ENCODE measurements at places on chromosomes 2 and 18.

GRCh38 chr18:45562567-45563479 lies 52.5 kb upstream of the SLC14A2 start:
- no peak for DNase-seq

DNA sequence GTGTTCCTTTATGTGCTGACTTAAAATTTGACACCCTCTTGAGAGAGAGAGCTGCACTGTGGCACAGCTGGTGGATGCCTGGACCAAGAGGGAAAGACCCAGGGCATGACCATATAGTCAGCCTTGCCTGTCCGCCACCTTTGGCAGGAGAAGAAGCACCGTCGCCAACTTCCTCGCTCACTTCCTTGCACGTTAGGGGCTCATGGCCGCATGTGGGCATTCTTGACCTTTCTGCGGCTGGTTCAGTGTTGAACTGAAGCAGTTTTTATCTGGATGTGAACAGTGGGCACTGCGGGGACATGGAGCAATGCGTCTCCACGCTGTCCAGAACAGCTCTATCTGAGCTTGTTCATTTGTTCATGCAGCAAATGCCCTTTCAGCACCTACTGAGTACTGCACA lies 66.9 kb downstream of the TRAPPC12 start:
- no peak for DNase-seq

- no peak for DNase-seq
Measured at GRCh38 chr18:35276267-35276666, 13.8 kb downstream of the ZSCAN30 start.

GRCh38 chr2:131104487-131105155 lies 515 bp upstream of the PLEKHB2 start:
- peak; percentile 80 for DNase-seq

GRCh38 chr18:12839057-12839525 lies 44.9 kb downstream of the PTPN2 start:
- no peak for DNase-seq

GRCh38 chr18:44729631-44730101 lies 49.0 kb downstream of the SETBP1 start:
- DNase-seq, result peak; percentile 93

DNA sequence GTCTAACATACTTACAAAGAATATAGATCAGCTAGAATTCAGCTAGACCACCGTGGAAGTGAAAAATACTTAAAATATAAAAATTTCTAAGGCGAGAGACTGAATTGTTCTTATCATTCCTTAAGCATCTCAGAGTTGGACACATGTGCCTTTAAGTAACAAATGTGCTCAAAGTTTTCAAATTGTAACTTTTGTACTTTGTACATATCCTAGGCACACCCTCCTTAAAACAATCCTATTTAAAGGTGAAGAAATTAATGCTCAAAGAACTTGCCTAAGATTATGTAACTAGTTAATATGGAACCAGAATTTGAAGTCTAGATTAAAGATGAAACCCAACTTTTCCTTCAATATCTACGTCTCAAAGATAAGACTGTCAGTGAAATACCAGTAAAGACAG lies 74.1 kb downstream of the EML4 start:
- no peak for DNase-seq

- peak; percentile 59 for DNase-seq
Measured at GRCh38 chr18:76553715-76554546, 58.9 kb upstream of the ZNF516 start.

- DNase-seq, result no peak
Measured at GRCh38 chr2:109080757-109081156, 48.2 kb upstream of the SH3RF3 start.

GRCh38 chr2:8849327-8849726 lies 11.9 kb upstream of the KIDINS220 start:
- peak; percentile 72 for DNase-seq

- DNase-seq, result no peak
Measured at GRCh38 chr2:165017966-165018596, 62.8 kb upstream of the SLC38A11 start.

GRCh38 chr2:7191932-7192331 lies 274.7 kb downstream of the RNF144A start:
- peak; percentile 70 for DNase-seq

DNA sequence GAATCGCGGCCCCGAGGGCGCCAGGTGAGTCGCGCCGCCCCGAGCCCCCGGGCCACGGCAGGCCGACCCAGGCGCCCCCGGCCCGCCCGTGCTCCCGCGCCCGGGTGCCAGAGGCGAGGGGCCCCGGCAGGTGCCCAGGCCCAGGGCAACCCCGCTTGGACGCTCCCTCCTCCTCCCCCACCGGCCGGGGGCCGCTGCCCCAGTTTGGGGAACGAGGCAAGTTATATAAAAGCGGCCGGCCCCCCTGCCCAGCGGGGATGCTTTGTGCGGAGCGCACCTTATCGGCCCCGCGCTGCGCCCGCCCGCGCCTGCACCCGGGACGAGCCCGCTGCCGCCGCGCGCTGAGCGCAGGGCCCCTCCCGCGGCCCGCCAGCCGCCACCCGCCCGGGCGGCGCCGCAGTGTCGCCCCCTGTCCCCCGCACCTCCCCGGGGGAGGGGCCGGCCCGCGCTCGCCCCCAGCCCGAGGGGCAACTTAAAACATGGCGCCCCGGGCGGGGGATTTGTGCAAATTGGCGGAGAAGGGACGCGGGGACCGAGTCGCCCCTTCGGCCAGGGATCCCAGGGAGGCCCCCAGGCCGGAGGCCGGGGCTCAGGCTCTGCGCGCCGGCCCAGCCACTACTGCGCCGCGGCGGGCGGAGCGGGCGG lies 639 bp downstream of the EPB41L3 start:
- DNase-seq, result no peak

DNA sequence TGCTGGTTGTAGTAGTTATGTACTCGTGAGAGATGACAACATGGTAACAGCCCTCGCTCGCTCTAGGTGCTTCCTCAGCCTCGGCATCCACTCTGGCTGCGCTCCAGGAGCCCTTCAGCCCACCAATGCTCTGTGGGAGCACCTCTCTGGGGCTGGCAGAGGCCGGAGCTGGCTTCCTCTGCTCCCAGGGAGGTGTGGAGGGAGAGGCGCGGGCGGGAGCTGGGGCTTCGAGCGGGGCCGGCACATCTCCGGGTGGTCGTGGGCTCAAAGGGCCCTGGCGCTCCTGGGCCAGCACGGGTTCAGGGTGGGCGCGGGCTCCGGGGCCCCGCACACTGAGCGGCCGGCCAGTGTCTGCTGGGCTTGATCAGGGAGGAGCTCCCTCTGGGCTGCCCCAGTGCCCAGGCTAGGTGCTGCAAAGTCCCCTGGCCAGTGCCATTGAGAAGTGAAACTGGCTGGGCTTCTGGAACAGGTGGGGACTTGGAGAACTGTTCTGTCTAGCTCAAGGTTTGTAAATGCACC lies 1012.1 kb downstream of the CNTNAP5 start:
- DNase-seq, result no peak

GRCh38 chr2:119701352-119701751 lies 22.4 kb downstream of the TMEM177 start:
- DNase-seq, result no peak

DNA sequence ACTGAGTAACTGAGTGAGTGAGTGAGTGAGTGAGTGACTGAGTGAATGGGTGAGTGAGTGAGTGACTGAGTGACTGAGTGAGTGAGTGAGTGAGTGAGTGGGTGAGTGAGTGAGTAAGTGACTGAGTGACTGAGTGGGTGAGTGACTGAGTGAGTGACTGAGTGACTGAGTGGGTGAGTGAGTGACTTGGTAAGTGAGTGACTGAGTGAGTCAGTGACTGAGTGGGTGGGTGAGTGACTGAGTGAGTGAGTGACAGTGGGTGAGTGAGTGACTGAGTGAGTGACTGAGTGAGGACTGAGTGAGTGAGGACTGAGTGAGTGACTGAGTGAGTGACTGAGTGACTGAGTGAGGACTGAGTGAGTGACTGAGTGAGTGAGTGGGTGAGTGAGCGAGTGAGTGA lies 13.9 kb downstream of the MAL start:
- DNase-seq, result no peak

- peak; percentile 93 for DNase-seq
Measured at GRCh38 chr2:38572167-38572566, 30.6 kb downstream of the HNRNPLL start.

- peak; percentile 34 for DNase-seq
Measured at GRCh38 chr2:240893363-240893844, 2.6 kb downstream of the MAB21L4 start.

GRCh38 chr18:11658019-11658418 lies 31.0 kb upstream of the GNAL start:
- DNase-seq, result no peak

DNA sequence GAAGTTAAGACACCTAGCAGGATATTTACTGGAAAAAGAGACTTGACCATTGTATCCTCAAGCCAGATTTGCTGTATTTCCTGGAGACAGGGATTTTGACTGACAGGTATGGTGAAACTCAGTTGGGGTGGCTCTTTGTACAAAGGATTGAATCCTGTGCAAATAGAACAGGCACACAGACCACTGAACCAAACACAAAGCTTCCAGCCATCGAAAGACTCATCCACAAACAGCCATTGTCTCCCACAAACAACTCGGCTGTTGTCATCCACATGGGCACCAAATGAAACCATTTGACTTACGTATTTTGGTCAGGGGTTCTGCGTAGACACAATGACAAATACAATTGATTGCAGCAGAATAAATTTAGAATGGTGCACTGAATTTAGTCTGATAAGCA lies 15.9 kb downstream of the RNF152 start:
- DNase-seq, result no peak

DNA sequence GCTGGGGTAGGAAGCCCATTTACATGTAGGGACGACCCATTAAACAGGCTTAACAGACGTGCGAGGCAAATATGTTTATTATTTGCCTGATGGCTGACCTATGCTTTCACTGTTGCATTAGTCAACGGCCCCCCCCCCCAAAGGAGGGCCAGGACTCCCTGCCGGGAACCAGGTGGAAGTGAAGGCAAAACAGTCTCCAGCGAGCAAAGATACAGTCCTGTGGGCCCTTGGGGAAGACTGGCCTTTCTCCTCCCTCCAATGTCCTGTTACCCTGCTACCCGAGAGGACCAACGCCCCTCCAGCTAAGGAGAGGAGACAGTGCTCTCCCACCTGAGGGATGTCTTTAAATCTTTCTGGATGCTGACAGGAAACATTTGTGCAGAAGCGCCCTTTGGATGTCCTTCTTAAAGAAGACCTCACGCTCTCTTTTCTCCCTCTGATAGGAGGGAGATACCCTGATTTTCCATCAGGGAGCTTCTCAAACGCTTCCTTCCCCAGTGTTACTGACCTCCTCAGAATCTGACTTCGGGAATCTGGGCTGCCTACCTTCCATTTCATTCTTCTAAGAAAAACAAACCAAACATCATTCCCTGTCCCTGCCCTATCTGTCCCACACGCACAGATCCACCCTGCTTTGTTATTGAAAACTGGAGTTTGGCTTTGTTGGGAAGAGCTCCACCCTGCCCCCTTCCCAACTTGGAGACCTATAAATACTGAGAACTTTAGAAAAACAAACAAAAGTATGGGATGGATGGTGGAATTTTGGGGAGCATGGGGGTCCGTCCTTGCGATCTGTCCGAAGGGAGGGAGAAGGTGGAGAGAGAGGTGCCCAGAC lies 135.9 kb upstream of the SIX3 start:
- no peak for DNase-seq

DNA sequence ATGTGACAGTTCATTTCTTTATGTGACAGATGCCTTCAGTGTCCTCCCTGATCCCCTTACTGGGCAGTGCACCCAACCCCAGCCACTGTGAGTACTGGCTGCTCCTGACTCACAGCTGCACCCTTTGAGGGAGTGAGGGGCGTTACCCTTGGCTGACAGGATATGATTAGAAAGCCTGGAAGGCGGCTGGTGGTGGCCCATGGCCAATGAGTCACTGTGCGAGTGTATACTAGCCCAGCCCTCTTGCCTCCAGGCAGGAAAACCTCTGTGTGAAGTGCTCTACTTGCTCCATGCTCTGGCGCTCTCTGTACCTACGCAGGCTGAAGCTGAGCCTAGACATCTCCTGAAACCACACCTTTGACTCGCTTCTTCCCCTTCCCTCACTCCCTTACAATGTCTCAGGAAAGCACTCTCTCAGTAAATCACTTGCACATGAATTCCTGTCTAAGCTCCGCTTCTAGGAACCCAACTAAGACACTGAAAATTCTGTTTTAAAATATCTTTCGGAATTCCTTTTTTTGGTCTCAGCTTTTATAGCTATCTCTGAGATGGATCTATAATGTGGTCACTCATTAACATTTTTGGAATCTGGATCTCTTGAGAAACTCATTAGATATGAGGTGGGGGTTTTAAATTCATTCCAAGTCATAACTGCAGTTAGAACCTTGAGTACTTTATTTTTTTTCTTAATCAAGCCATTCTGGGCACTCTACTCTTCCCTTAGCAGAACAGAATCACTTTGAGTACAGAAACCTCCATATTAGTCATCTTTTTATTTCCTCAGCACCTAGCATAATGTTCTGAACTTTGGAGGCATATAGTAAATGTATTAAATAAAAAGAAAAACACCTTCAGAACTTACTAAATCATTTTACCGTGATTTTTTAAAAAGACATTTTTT lies 25.3 kb upstream of the STAM2 start:
- DNase-seq, result peak; percentile 98

DNA sequence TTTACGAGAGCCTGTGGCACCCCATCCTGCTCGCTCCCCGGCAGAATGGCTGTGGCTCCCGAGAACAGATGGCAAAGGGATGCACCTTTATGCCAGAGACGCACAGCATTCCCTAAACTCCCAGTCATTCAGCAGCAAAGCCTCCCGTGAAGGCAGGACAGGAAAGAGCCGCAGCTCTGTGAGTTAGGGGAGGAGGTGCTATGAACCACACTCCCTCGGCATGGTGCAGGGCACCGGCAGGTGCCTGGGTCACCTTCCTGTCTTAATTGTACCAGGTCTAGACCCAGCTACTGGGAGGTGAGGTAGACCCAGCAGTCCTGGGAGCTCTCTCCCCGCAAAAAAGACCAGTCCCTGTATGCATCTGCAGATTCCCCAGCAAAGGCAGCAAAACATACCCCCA lies 149.8 kb downstream of the TWIST2 start:
- no peak for DNase-seq
